ENCODE measurements at places on chromosomes 16 and 17.

DNA sequence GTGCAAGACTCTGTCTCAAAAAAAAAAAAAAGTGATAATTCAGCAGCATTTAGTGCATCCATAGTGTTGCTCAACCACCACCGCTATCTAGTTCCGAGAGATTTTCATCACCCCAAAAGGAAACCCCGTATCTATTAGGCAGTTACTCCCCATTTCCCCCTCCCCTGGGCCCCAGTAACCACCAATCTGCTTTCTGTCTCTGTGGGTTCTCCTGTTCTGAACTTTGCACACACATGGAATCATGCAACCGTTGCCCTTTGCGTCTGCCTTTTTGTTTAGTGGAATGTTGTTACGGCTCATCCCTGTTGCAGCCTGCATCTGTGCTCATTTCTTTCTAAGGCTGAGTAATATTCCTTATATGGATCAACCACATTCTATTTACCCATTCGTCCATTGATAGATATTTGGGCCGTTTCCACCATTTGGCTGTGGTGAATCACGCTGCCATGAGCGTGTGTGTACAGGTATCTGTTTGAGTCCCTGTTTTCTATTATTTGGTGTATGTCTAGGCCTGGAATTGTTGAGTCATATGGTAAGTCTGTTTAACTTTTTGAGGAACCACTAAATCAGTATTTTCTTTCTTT is 8.7 kb upstream of the SYNGR2 start:
- no peak for DNase-seq

DNA sequence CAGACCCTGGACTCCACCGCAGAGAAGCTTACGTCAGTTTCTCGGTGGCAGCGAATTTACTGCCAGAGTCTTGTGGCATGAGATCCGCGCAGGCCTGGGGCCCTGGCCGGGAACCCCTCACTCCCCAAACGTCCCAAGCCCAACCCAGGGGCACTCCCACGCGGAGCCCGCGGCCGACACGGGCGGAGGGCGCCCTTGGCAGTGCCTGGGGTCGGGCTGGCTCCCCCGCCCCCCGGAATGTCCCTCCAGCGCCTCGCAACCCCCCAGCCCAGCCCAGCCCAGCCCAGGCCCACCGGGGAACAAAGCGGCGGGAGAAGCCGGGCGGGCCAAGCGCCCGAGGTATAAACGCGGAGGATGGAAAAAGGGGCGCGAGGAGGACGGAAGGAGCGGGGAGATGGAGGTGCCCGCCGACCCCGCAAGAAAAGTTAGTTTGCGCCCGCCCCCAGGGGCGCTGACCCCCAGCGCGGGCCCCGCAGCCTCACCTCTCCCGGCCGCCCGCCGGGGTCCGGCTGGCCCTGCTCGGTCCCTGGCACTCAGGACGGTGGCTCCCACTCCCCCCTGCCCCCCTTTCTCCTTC is 330 bp downstream of the CASKIN2 start:
- no peak for DNase-seq

DNA sequence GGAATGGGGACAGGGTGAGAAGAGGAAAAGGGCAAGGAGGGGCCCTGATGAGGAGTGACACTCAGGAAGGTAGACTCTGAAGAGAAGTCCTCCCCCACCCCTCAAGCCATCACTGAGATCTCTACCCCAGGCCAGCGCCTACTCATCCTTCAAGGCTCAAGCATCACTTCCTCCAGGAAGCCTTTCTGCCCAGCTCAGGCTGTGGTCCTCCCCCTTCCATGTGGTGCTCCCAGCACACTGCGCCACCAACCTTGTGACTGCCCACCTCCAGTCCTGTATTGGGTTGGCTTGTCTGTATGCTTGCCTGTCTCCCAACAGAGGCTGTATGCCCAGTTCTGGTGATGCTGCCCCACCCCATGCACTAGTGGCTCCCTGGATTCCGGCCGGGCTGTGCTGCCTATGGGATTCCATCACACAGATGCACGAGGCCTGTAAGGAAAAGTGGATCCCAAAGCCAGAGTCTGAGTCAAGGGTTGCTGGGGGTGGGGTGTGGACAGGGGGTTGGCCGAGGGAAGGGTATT is 19.8 kb upstream of the ZFP90 start:
- no peak for DNase-seq

- no peak for DNase-seq
Measured at GRCh38 chr16:24427840-24428239, 111.5 kb upstream of the RBBP6 start.

DNA sequence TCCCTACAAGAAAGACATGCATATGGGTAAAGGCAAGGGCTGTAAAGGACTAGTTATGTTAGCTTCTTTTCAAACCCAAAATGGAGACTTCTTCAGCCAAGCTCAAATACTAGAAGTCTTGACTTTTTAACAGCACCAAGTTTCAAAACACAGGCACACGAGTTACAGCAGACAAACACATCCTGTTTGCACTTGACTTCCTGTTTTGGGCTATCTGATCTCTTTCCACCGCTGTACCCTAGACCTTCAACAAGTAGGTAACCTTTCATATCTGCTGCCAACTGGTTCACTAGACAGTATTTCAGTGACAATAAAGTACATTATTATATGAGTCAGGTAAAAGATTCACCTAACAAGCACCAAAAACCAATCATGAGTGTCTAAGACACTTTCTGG is 12.3 kb downstream of the RFFL start:
- DNase-seq: no peak

DNA sequence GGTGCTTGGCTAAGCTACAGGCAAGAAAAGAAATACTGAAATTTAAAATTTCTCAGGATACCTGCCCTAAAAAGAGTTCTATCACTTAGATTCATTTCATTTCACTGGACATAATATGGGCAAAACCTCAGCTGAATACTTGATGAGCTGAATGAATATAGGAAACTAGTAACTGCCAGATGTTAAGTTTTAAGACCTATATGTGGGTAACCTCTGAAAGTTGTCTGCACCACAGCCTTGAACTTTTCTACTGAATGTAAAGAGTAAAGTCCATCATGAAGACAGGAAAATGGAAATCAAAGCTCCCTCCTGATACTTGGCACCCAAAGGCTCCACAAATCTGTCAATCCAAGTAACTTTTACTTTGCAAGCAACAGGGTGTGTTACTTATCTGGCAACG is 50.8 kb downstream of the HIC1 start:
- DNase-seq: no peak

GRCh38 chr17:47846716-47847340 is 4.1 kb downstream of the SP6 start:
- DNase-seq: no peak

GRCh38 chr16:4536391-4537106 is 2.0 kb downstream of the CDIP1 start:
- no peak for DNase-seq

DNA sequence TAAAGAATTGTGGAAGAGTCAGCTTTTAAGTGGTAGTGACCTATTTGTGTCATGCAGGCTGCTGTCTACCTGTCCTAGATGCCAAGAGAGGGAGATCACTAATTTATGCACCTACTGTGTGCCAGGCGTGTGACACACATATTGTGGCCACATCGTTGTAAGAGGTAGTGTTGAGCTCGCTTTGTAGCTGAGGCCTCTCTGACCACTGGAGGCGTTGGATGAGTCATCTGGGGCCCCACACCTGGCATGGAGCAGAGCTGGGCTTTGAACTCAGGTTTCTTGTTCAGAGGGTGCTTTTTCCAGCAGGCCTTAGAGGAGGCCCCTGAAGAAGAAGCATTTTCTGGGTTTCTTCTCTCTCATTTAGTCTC is 52.3 kb upstream of the LGALS9 start:
- no peak for DNase-seq

All from NCI-H2227 treated with DMSO at 0.1 percent for 48 hours (cell line).